ENCODE measurements at places on chromosomes 7 and 10.

GRCh38 chr7:47561715-47562446 lies 20.0 kb downstream of the TNS3 start:
- no peak for DNase-seq

GRCh38 chr10:77165445-77166208 lies 472.0 kb downstream of the KCNMA1 start:
- peak; percentile 67 for DNase-seq

DNA sequence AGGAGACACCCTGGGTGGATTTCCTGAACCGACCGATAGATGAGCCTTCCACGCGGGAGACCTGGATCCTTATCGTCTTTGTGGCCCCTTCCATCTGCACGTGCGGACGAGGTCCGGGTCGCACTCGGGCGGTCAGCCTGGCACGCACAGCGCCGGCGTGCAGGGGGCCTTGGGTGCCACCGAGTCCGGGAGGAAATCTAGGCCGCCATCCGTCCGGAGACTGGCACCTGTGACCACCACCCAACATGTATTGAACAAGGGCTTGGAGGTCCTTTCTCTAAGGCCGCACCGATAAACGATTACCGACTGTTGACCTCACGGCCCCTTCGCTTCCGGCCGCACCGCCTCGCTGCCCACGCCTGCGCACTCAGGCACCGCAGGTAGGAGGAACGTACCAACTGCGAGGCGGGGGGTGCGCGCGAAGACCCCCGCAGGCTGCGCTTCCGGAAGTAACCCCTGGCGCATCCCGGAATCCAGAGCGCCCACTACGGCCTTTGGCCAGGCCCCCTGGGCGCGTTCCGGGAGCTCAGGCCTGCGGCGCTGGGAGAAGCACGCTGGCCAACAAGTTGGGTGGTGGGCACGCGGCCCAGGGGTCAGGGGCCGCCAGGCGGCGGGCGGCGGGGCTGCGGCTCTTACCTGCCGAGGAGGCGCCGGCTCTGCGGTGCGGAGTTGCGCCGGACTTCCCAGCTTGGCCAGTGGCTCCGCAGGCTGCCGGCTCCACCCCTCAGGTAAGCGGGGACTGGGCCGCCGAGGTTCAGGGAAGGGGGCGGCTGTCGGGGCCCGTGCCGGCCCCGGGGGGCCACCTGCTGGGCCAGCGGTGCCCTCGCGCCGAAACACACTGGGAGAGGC lies at the start of the genes ACTR3C and LRRC61:
TSS of gene ACTR3C (minus strand) at position 713 of the 849 bp plus-strand sequence. CDS start 28,249 bp downstream, outside the sequence.
TSS of gene LRRC61 (plus strand) at position 523 of the 849 bp plus-strand sequence. CDS start 13,507 bp downstream, outside the sequence.
- DNase-seq: no peak

GRCh38 chr10:13206546-13207443 lies 27.4 kb downstream of the UCMA start:
- peak; percentile 19 for DNase-seq

GRCh38 chr10:507908-508444 lies 181.5 kb downstream of the DIP2C start:
- no peak for DNase-seq

- no peak for DNase-seq
Observed at GRCh38 chr10:50426485-50426884, 175.2 kb upstream of the ASAH2 start.

DNA sequence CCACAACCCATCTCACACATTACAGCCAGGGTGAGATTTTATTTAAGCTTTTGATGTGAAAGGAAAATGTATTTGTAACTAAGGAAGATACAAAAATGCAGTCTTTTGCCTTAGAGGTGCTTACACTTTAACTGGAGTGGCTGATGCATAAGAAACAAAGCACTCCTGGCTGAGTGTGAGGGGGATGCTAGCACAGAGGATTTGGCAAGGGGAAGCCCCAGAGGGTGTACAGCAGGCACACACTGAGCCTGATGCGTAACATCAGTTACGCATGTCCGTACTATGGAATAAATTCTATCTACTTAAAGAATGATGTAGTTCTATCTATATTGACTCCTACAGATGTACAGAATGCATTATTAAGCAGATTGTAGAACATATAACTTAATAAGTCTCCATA lies 17.8 kb downstream of the GIMAP8 start:
- DNase-seq: no peak

DNA sequence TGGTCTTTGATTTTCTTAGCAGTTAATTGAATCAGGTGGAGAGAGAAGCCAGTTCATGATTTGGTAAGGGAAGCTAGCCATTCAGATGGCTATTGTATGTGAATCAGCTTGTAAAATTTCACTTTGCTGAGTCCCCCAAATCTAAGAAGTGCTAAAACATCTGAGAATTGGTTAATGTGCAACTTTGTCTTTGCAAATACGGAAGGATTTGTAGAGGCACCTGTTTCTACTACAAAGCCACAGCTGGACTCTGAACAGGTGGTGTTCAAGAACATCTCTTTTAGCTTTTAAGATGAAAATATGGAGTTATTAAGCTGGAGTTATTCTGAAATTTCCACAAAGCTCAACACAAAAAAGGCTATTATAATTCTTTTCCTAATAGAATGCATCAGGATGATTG lies 132.6 kb downstream of the VPS50 start:
- DNase-seq: no peak

DNA sequence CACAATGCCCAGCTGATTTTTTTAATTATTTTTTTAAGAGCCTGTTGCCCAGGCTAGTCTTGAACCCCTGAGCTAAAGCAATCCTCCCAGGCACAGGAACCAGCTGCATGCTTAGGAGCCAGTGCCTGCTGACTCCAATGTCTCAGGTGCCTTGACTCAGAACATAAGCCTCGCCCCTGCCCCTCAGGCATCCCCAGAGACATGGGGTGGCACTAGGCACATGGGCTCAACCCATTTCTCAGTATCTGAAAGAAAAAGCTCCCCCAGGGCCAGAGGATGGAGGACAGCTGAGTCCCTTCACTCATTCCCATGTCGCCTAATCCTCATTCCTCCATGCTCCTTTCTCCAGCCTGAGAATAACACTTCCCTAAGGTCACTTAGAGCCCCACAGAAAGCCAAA lies 39.1 kb downstream of the KCNH2 start:
- DNase-seq: no peak

DNA sequence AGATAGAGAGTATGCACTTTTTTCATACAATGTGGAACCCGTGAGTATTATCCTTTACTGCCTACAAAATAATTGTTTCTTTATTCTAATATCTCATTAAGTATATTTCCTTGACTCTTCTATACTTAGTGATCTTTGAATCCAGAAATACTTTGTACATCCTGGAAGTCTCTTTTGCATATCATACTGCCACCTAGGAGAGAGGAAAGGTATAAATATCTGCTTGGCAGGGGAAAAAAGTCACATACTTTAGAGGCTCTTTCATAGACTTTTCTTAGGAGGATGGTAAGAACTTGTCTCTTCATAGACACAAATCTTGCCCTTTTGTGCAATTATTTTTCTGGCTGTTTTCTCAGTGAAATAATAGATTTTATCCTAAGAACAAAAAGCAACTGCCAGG lies 436.0 kb downstream of the PAXIP1 start:
- DNase-seq: no peak

GRCh38 chr7:98745722-98746318 lies 124.0 kb downstream of the TMEM130 start:
- DNase-seq: peak; percentile 10

- DNase-seq: no peak
Observed at GRCh38 chr7:137820156-137820555, 26.6 kb downstream of the DGKI start.

- peak; percentile 41 for DNase-seq
Observed at GRCh38 chr10:26790221-26790995, 70.3 kb downstream of the ABI1 start.

- no peak for DNase-seq
Observed at GRCh38 chr10:114077815-114078219, 34.2 kb downstream of the ADRB1 start.

- no peak for DNase-seq
Observed at GRCh38 chr7:130925136-130925794, 191.3 kb upstream of the KLF14 start.

DNA sequence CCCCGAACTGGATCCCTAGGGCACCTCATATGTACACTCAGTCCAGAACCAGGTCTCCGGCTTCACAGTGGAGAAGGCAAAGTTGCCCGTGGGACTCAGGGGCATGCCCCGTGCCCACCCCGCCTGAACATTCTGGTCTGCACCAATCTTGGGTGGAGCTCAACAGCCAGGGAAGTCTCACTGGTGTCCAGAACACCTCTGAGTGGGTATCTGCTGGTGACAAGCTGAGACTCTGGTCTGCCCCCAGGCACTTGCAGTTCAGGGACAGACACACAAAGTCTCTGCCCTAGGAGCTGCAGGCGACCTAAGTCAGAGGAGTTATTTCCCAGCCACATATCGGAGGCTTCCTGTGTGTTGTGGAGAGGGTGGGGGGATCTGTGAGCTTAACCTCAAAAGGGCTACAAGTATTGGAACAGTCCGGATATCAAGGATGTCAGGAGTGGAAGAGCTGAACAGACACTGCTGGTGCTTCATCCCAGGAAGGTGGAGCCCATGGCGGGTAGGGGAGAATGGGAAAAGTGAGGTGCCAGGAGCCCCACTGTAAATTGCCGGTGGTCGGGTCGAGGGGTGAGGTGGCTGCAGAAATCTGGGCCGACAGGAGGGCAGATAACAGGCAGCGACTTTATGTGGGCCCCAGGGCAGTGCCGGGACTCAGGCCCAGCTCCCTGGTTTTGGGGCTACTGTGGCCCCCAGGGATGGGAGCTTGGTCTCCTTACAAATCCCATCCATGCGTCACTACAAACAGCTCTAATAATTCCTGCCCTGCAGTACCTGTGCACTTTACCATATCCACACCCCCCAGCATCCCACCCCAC lies 8.6 kb upstream of the TLX1 start:
- DNase-seq: no peak
